ELR (cell line): ENCODE measurements at places on chromosomes 3 and 15.

DNA sequence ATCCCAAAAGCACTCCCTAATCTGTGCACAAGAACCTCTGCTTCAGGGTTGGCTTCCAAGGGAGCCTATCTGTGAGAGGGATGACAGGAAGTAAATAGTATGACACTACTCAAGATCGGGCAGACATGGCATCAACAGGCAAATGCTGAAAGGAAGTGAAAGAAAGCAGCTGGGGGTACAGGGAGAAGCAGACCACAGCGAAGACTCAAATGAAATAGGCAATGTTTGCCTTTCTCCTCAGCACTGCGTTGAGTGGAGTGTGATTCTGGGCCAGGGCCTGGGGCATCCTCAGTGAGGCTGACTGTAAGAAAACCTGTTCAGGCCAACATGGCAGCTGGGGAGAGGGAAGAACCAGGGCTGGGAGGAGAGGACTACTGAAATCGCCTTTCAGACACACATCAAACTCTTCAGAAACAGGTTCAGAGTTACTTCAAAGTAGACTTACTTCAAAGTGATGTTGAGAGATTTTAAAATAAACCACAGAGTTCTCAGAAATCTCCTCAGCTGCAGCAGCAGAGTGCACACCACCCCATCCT, 96.6 kb downstream of the SLC9A9 start:
- no peak for DNase-seq

- no peak for DNase-seq
These were observed 11.8 kb downstream of the SAMD7 start for GRCh38 chr3:169923189-169923588.

- DNase-seq = peak; percentile 80
These were observed 8.0 kb upstream of the CCDC13 start for GRCh38 chr3:42780892-42781700.

- peak; percentile 90 for DNase-seq
These were observed 11.9 kb downstream of the GPR176 start for GRCh38 chr15:39908186-39908585.

DNA sequence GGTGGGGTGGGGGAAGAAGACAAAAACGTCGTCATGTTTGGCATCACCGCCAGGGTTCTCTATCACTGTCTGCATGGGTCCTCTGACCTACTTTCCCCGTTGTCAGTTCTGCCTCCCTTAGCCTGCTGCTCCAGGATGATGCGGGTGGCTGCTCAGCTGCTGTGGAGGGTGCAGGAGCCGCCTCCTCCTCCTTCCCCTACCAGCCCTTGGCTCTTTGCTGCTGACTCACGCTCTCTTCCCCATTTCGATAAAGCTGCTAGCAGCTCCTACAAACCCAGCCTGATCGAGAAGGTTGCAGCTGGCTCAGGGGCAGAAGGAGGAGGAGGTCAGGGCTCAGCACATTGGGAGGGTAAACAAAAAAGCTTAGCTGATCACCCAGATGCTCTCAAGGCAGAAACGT, 49.5 kb upstream of the SEC13 start:
- DNase-seq = peak; percentile 64

- no peak for DNase-seq
These were observed 408.9 kb upstream of the WNT5A start for GRCh38 chr3:55895897-55896566.

GRCh38 chr15:50077651-50078050, 41.4 kb downstream of the ATP8B4 start:
- DNase-seq = no peak

GRCh38 chr15:29838352-29839010, 16.2 kb upstream of the TJP1 start:
- no peak for DNase-seq

- DNase-seq = no peak
These were observed 79.5 kb upstream of the ZNF385D start for GRCh38 chr3:21830541-21830940.
